ENCODE measurements at places on chromosomes 7 and 10. TPM values are rescaled to one million over a fixed set of nuclear protein-coding genes. Genes with fewer than 3 reads are reported as not detected.

The NAMPT gene
- 100 TPM for total RNA-seq

The C1GALT1 gene
- total RNA-seq: 5.7 TPM

The NUTM2B gene
- 0.92 TPM for total RNA-seq

The AKR1B15 gene
- 0.05 TPM for total RNA-seq

DNA sequence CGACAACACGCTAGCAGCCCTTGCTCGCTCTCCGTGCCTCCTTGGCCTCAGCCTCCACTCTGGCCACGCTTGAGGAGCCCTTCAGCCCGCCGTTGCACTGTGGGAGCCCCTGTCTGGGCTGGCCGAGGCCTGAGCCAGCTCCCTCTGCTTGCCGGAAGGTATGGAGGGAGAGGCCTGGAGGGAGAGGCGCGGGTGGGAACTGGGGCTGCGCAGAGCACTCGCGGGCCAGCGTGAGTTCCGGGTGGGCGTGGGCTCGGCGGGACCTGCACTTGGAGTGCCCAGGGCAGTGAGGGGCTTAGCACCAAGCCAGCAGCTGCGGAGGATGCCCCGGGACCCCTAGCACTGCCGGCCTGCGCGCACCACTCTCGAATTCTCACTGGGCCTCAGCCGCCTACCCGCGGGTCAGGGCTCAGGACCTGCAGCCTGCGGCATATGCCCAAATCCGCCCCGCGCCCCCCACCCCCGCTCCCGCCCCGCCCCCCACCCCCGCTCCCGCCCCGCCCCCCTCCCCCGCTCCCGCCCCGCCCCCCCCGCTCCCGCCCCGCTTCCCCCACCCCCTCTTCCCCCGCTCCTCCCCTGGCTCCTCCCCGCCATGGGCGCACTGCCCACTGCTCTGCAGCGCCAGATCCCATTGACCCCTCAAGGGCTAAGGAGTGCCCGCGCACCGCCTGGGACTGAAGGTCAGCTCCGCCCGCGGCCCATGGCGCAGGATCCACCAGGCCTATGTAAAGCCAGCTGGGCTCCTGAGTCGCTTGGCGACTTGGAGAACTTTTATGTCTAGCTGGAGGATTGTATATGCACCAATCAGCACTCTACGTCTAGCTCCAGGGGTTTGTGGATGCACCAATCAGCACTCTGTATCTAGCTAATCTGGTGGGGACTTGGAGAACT is 15.9 kb upstream of the ACBD5 start:
- ATAC-seq: no peak

GRCh38 chr7:18283045-18283444 is 212.5 kb upstream of the HDAC9 start:
- ATAC-seq: no peak

- ATAC-seq: no peak
Observed at GRCh38 chr7:116736927-116737715, 65.1 kb downstream of the MET start.

GRCh38 chr7:128884561-128885369 is 22.1 kb downstream of the ATP6V1F start:
- ATAC-seq: no peak

- ATAC-seq: no peak
Observed at GRCh38 chr10:8159341-8160165, 105.1 kb downstream of the GATA3 start.

GRCh38 chr10:11403116-11403515 is 208.3 kb downstream of the USP6NL start:
- no peak for ATAC-seq

GRCh38 chr7:32142649-32143048 is 72.4 kb upstream of the PDE1C start:
- ATAC-seq: no peak

DNA sequence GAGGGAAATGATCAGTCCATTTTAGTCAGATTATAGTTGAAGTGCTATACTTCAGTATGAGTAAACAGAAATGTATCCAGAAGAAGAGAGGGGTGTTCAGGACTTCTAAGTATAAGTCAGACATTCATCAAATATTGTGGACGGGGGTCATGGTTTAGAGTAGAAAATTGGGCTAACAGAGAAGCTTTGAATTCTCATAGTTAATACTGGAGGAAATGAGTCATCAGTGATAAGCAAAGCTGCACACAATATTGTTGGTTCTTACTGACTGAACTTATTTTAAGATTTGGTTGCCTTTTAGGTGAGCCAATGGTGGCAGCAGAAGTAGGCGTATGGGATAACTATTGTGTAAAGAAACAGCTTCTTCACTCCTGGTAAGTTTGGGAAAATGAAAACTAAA is 1.7 kb upstream of the SUMF2 start:
- ATAC-seq: no peak

DNA sequence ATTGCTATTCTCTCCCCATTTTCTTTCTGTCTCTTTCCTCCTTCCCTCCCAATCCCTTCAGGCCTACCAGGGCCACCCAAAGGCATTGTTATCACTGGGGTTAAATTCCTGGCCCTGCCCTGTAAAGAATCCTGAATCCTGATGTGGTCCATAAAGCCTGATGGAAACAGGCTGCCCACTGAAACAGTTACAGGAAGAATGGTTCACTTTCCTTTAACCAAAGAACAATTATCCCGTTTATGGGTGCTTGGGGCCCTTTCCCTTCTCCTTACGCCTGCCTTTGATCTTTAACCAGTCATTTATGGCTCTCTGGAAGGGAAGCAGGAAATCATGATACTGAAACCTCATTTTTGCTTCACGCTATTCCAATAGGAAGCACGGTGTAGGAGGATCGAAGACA is 273.1 kb upstream of the NEBL start:
- ATAC-seq: no peak

DNA sequence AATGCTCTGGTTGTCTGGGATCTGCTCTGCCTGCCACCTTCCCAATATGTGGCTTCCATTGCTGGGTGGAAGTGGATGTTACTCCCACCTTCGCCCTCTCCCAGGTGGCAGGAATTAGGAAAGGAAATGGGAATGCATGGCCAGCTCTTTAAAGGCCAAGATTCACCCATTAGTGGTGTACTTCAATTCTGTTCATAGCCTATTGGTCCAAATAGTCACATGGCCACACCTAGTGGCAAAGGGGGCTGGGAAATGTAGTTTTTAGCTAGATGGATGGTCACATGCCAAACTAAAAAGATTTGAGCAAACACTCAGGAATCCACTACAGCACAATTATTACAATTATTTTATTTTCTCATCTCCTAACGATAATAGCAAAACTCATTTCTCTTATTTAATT is 135.1 kb downstream of the NPY start:
- no peak for ATAC-seq

- no peak for ATAC-seq
Observed at GRCh38 chr10:80126876-80127275, 5.7 kb upstream of the PLAC9 start.

GRCh38 chr7:44378744-44379143 is 53.4 kb upstream of the CAMK2B start:
- ATAC-seq: no peak

Data from motor neuron (in vitro differentiated cells).